Retina (tissue), 1 donor: ENCODE measurements at places on chromosomes 16 and 17.

- no peak for DNase-seq
These were observed 12.2 kb upstream of the ZKSCAN2 start for GRCh38 chr16:25269879-25270278.

DNA sequence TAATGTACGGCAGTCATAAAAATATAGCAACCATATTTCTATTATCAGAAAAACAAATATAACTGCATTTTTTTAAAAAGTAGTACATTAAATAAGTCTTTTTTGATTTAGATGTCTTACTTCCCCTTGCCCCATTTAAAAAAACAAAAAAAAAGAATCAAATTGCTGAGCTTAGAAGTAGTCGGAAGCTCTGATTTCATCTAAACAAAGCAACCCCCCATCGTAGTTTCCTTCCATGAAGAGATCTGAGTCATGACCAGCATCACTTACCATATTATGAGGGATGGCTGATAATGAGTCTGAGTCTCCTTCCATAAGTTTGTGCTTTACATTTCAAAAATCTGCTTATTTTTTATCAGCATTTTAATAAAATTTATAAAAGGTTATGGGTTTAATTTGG is 86.2 kb downstream of the ITFG1 start:
- DNase-seq: no peak

DNA sequence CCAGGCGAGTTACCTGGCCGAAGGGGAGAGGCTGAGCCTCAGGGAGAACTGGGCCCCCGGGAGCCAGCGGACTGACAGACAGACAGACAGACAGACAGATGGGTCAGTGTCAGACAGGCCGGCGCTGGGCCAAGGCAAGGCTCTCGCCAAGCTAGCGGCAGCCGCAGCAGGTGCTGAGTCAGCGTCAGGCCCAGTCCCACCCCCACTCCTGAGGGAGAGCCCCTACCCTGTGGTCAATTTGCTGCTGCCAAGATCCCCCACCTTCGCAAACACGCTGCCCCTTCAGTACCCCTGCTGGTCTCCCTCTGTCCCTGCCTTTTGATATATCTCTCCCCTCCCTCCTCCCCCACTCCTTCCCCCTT is 1.5 kb downstream of the FGF11 start:
- no peak for DNase-seq

DNA sequence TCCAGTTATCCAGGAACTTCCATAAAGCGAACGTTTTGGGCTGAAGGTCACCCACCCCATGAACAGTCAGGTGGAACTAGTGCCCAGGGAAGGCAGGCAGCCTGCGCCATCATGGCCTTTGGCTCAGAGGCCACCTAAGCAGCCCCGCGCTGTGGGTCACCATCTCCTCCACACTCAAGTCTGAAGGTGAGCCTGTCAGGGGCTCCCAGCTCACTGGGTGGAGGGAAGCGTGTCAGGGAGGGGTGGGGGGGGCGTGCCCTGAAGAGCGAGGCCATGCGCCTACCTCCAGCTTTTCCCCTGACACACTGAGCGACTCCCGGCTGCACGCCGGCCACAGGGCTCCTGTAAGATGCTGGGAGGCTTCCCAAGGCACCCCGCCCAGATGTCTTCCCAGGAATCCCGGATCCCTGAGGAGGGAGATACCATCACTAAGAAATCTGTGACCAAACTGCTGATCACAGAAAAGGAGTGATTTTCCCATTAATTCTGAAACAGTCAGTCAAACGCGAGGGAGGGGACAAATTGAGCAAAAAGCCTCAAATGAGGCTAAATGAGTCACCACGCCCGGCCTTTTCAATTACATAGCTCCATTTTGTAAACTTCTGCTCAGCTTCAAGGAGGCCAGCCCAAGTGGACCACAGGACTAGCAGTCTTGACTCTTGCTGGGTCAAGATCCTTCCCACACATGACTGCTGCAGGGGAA is 26.5 kb upstream of the SLC25A19 start:
- DNase-seq: no peak

GRCh38 chr16:84892097-84892496 is 72.3 kb downstream of the CRISPLD2 start:
- no peak for DNase-seq

- peak; percentile 79 for DNase-seq
These were observed 2.7 kb downstream of the NDUFAF8 start for GRCh38 chr17:81241648-81242420.

- DNase-seq: no peak
These were observed 765.6 kb downstream of the CDH11 start for GRCh38 chr16:64356267-64356666.

- peak; percentile 81 for DNase-seq
These were observed 1.1 kb downstream of the GJC1 start for GRCh38 chr17:44828919-44829522.
